ENCODE measurements at places on chromosomes 2 and 18.

- no peak for DNase-seq
Measured at GRCh38 chr18:48948112-48949049, 2.4 kb downstream of the SMAD7 start.

- no peak for DNase-seq
Measured at GRCh38 chr18:70384181-70384790, 95.4 kb downstream of the SOCS6 start.

GRCh38 chr2:178277741-178278197, 83.5 kb downstream of the OSBPL6 start:
- DNase-seq: no peak

DNA sequence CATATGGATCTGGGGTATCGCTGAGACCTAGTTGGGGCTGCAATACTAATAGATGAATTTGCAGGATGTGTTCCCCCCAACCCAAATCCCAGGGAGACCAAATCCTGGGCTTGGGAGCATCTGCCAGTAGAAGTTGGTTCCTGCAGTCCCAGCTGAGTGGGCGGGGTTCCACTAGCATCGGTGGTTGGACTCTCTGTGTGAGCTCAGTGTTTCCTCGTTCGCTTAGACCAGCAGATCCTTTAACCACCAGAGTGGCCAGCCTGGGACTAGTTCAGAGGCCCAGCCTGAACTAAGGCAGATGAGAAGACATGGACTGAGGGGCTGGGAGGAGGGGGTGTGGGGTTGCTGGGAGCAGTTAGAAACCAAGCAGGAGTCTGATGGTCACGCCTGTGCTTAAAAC, 40.7 kb downstream of the PCARE start:
- DNase-seq: no peak

- peak; percentile 45 for DNase-seq
Measured at GRCh38 chr2:186590759-186591505, 1.1 kb downstream of the ITGAV start.

- peak; percentile 44 for DNase-seq
Measured at GRCh38 chr2:232418466-232419244, 12.0 kb downstream of the ALPG start.

DNA sequence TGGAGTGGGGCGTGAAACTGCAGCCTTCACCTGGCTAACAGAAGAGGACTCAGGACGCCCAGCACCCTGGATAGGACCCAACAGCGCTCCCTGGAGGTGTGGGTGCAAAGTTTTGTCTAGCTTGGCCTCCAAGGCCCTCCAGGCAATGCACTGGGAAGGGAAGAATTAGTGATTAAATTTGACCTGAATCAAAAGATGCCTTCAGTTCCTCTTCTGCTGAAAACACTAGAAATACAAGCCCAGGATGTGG, 779 bp upstream of the TRIB2 start:
- peak; percentile 81 for DNase-seq

DNA sequence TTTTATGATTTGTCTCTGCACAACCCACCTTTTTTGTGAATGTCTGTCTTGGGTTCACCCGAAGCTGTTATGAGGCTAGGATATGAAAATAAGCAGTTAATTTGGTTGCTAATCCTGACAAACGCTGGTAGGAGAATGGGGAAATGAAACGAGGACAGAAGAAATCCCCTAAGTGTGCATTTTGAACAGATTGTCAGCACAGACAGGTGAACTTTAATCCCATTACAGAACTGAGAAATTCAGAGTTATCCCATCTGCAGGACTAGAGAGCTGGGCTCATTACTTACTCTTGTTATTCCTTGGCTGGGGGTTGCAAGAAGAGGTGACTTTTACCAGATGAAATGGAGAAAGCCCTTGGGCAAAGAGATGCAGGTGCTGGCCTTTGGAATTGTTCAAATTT, 123.3 kb upstream of the NYAP2 start:
- DNase-seq: no peak

DNA sequence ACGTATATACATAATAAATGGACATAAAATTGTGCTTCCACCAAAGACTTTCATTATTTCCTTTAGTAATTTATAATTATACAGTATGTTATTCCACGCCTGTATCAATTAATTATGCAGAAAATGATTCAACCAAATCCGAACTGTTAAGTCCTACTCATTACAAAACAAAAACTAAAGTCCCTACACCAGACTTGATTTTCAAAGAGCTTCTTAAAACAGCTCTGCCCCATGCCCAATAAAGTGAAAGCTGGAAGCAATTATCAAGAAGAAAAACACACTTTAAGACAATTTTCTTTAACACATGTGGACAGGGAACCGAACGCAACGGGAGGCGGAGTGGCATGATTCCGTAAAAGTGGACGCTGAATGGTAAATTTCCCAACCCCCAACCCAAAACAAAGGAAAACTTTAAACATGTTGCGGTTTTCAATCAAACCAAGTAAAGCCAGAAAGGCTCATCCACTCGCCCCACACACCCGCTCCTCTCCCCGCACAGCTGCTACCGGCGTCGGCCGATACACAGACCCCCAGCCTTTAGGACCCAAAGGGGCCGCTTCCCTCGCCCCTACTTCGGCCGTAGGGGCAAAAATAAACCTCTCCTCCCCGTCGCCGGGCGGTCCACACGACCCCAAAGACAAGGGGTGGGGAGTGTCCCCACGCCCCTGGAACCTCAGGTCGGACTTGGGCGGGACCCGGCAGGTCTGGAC, 705 bp downstream of the YES1 start:
- no peak for DNase-seq

- no peak for DNase-seq
Measured at GRCh38 chr2:171013851-171014250, 84.8 kb downstream of the GORASP2 start.

DNA sequence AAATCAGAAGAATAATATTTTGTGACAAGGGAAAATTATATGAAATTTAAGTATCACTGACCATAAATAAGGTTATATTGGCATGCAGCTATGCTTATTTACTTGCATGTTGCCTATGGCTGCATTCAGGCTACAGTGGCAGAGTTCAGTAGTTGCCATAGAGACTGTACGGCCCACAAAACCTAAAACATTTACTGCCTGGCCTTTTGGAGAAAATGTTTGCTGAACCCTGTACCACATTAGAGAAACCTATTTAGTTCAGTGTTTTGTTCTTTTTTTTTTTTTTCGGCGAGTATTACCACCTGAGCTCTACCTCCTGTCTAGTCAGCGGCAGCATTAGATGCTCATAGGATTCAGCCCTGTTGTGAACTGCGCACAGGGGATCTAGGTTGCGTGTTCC, 163.7 kb downstream of the MCFD2 start:
- no peak for DNase-seq

- DNase-seq: no peak
Measured at GRCh38 chr18:22483407-22483806, 65.7 kb upstream of the CTAGE1 start.

DNA sequence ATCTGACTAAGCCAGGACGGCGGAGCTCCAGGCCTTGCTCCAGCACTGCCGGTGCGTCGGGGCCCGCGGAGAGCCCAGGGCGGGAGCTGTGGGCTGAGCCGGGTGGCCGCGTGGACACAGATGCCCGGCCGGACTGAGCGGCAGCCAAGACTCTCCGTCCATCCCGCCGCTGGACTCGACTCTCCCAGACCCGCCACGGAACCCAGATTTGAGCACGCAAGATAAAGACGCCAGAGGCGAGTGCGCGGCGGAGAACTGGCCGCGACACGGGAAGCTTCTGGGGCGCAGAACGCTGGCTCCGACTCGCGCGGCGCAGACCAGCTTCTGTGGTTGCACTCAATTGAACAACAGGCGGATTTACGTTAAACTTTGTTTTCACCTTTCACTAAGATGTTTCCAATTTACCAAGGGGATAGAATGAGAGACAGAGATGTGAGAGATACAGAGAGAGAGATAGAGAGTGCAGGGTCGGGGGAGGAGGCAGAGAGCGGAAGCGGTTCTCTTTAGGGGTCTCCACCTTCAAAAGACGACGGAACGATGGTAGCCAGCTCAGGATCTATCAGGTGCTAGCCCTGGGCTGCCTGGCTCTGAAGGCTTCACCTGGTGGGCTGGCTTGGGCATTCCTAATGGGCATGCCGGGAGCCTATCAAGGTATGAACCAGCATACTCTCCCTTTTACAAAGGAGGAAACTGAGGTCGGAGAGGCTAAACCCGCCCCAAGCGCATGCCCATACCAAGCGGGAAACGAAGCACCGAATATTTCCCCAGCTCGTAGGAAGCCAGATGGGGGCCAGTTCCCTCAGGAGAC, 10.4 kb upstream of the EN1 start:
- DNase-seq: no peak

GRCh38 chr18:58714259-58714658, 43.0 kb downstream of the MALT1 start:
- no peak for DNase-seq

GRCh38 chr2:23544589-23545295, 159.8 kb downstream of the KLHL29 start:
- no peak for DNase-seq

DNA sequence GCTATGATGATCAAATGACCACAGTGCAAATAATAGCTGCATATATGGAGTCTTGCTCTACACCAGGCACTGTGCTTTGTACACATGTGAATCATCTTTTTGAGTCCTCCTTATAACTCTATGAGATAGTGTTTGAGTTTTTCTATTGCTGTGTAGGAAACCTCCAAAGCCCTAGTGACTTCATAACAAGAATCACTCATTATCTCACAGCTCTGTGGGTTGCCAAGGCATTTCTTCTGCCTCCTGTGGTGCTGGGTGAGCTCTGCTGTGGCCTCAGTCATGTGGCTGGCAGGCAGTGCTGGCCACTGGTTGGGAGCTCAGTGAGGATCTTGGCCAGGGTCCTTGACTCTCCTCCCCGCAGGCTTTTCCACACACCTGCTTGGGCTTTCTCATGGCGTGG, 153.4 kb downstream of the CAPN13 start:
- no peak for DNase-seq

DNA sequence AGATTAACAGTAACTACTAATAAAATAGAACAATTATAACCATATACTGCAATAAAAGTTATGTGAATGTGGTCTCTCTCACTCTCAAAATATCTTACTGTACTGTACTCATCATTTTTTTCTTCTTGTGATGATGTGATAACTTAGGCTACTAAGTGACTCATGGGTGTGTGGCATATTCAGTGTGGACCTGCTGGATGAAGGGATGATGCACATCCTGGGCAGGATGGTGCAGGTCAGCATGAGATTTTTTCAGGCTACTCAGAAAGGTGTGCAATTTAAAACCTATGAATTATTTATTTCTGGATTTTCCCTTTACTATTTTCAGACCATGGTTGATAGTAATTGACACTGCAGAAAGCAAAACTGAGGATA, 90.7 kb downstream of the NCKAP5 start:
- DNase-seq: no peak

DNA sequence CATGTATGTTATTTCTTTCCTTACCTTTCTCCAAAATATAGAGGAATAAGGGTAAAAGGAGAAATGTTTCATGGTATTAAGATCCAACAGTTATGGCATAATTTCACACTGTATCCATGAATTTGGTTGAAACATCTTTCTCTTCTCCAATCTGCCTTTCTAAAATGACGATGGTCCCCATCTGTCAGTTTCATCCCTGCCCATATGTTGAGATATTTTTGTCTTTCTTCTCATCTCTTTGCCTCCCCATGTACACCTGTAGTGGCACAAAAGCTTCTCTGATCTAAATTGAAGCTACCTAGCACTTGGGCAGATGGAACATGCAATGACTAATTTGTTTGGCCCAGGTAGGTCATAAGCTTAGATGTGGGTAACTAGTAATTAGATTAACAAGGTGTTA, 90.7 kb upstream of the LRRTM1 start:
- DNase-seq: no peak

DNA sequence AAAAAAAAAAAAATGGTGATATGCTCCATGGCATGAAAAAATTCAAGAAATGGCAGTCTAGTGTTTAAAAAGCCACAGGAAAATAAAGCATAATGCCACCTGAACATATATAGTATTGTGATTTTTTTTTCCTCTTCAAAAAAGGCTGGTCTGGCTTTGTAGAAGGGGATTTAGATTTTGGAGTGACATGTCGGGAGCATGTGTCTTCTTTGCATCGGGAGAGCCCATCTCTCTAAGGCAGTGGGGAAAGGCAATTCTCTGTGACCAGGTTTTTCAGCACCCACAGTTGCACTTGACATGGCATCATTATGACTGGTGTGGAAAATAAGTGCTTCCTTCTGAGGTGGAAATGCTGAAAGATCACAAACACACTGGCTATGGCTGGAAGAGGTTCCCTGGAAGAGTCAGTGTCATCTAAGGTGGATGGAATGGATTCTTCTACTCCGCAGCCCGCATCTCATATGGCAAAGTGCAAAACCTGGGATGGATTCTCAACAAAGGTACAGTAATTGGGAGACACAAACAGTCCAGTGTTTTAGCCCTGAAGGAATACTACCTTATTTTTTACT, 172.5 kb downstream of the AGAP1 start:
- DNase-seq: peak; percentile 64

- DNase-seq: no peak
Measured at GRCh38 chr18:32707147-32707546, 65.7 kb downstream of the KLHL14 start.

- peak; percentile 68 for DNase-seq
Measured at GRCh38 chr2:43269074-43269572, 42.7 kb upstream of the ZFP36L2 start.

DNA sequence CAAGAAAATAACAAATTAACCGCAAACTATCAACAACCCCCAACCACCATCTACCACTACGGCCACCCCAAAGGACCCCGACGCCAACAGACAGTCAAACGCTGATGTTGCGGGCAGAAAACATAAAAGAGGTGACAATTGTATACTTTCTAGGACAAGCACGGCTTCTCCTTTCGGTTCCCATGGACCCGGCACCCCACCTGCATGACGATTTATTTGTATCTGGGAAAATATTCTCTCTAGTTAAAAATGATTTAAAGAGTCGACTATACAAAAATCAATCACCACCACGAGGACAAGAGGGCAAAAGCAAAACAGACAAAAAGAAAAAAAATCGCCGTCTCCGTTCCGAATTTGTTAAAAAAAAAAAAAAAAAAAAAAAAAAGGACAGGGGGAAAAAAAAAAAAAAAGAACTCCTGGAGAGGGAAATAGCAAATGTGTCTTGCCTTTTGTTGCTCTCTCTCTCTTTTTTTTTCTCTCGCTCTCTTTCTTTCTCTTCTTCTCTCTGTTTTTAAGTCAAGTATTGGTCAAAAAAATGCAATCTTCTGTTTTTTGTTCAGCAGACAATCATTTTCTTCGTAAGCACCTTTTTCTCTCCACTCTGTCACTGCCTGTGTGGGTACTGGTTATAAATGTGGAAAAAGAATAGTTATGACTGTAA, 3.6 kb downstream of the SIX3 start:
- DNase-seq: no peak

DNA sequence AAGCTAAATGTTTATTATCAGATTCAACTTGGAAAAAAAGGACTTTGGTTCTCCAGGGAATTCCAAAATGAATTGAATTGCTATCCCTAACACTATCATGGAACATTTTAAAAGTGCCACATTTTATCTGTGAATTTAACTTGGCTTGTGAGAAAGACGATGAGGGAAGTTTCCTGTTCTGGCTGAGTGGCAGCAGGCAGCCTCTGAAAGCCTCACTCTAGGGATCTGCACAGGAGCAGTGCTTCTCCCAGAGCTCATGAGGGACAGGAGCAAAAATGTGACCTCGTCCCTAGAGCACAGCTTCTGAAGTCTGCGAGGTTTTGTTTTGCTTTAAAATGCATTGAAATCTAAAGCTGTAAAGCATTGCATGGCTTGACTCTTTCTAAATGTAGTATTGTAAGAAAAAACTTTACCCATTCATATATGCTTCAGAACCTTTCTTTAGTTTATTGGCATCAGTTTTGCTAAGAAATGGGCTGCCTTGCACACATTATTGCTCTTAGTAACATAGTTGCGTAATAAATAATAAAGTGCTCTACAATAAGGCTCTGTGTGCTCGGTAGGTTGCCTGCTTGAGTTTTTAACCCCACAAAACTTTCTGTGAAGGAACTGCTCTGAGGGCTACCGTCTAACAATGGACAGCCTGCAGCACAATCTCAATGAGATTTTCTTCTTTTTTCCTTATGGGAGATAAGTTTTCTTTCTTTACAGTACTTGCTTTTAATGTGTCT, 136.2 kb upstream of the CDCA7 start:
- DNase-seq: no peak

All from femur (tissue), 1 donor.